ENCODE measurements at places on chromosomes 6 and 20. TPM values are rescaled to one million over a fixed set of nuclear protein-coding genes. Genes with fewer than 3 reads are reported as not detected.

GRCh38 chr20:3729378-3729777 lies 3.1 kb upstream of the HSPA12B start:
- no peak for DNase-seq

The FHL5 gene
- total RNA-seq, result 1.5 TPM

The SLC24A3 gene
- 7.1 TPM for total RNA-seq

GRCh38 chr6:99905209-99906106 lies 88.6 kb downstream of the MCHR2 start:
- no peak for DNase-seq

GRCh38 chr6:121816361-121816760 lies 380.9 kb downstream of the GJA1 start:
- no peak for DNase-seq

GRCh38 chr20:10649797-10650160 lies 24.0 kb downstream of the JAG1 start:
- DNase-seq, result no peak

The PTGIS gene
- total RNA-seq, result 14.0 TPM

The BNIP5 gene
- 0.10 TPM for total RNA-seq

GRCh38 chr6:120005292-120005976 lies 655.9 kb upstream of the MAN1A1 start:
- no peak for DNase-seq

DNA sequence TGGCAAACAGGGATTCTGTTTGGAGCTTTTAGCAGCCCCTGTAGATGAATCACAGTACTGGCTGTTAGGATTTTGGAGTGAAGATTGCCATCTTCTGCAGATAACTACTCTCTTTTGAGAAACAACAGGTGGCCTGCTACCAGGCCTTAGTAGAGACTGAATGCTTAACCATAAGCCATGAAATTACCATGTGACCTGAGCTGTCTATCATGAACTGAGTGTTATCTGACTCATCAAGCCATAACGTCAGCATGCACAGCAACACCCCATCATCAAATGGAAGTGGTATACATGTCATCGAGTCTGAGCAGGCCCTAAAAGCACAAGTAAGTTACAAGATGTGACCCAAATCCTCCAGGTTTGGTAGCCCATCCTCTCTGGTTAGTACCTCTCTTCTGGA lies 132.6 kb downstream of the GPR63 start:
- DNase-seq, result no peak

GRCh38 chr20:15547119-15547518 lies 1026.1 kb downstream of the KIF16B start:
- no peak for DNase-seq

DNA sequence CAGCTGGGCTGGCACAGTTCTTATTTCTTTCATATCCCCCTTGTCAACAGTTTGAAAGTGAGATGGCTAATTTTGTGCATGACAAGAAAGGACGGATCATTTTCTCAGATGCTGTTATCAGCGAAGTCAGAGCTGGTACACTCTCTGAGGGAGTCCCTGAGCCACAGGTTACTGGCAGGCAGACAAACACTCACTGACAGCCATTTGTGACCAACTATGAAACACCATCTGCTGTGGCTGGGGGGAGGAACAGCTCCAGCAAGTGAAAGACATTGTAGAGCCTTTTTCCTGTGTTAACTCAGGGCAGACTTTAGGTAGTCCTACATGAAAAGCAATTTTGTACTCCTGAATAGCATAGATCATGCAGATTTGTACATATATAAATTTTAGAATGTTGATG lies 22.2 kb downstream of the OLIG3 start:
- no peak for DNase-seq

DNA sequence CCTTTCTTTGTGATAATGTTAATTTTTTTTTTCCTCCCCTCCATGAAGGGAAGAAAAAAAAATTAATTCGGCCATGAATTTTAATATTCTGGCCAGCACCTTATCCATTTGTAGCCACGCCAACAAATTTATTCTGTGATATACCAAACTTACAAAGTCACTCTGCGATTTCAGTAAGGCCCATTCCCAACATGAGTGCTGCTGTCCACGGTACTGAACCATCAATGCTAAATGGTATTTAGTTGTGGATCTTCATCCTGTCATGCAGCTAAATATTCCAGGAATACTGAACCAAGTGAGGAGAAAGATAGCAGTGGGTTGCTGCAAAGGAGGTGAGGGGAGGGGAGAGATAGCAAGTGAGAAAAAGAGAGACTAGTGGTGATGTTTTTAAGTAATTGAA lies 19.5 kb upstream of the RSPH4A start:
- no peak for DNase-seq

- DNase-seq, result no peak
Measured at GRCh38 chr6:118931436-118931835, 3.5 kb downstream of the MCM9 start.

DNA sequence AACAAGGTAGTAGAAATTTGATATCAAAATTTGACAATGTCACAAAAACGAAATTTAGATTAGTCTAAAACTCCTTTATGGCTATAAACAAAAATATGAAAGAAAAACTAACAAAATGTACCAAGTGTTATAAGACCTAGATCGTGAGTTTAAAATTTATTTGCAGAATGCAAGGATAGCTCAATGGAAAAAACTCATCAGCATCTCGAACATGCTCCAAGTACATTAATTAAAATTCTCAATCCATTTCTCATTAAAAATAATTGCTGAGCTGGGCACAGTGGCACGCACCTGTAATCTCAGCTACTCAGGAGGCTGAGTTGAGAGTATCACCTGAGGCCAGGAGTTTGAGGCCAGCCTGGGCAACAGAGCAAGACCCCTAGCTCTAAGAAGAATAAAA lies 70.8 kb downstream of the MAP3K5 start:
- no peak for DNase-seq

DNA sequence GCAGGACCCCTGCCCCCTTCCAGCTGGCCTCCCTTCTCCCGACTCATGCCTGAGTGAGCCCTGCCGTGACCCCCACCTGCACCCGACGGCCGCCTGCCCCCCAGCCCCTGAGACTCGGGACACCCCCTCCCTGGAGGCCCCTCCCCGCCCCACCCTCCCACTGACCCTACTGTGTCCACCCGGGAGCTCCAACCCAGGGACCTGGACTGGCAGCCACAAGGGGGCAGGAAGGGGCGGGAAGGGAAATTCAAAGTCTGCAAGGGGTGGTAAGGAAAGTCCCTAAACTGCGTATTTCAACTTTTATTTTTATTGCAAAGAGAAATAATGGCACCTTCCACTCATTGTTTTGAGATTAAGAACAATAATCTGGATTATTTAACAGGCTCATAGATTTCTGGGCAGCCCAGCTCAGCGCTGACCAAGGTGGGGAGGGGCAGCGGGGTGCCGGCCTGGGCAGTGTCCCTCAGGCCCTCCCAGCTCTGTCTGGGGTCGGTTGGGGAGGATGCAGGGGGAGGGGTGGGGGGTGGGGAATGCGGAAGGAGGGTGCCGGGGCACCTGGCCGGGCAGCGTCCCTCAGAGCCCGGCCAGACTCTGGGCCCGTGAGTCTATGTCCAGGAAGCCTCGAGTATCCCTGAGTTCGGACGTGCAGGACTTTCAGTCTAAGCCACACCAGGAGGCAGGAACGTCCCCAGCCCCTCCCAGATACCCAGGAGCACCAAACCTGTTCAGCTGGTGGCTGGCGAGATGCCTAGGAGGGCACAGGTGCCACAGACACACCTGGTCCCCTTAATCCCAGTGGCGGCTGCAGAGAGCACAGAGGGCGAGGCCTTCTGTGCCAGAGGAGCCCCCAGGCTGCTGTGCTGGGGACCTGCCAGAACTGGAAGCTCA lies 1.3 kb upstream of the PTK6 start:
- DNase-seq, result no peak

The XKR7 gene
- not detected for total RNA-seq

The SIRPB2 gene
- 1.8 TPM for total RNA-seq

DNA sequence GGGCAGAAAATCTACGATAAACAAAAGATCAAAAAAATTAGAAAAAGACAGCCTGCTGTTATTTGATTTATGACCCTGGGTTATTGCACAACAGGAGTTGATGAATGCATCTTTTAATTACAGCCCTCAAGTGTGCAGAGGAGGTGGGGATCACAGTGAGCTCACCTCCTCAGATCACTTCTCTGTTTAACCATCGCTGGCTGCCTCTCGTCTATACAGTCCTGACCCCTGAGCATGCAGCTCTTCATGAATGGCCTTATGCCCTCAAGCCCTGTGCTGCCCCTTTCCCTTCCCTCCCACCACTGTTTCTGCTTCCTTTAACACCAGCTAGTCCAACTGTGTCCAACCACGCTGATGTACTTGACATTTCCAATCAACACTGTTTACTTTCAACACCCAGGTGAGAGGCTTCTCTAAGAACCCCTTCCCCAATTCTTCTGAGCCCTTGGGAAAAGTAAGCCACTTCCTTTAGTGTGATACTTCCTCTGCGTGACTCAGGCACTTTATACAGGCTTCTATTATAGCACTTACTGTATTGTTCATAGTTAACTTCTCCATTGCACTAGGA lies 60.6 kb upstream of the RIPOR2 start:
- no peak for DNase-seq

DNA sequence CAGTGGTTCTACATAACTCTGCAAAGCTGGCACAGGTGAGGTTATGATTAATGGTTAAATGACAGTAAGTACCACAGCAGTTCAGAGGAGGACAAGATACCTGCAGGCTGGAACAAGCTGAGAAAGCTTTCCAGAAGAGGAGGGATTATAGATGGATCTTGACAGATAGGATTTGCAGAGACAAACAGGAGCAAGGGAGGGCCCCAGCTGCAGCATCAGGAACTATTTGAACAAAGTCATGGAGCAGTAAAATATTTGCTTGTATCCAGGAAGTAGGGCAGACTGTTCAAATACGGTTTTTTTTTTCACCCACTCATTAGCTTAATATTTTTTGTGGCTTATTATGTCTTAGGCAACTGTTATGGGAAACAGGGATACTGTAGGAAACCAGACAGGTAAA lies 144.4 kb upstream of the MAN1A1 start:
- no peak for DNase-seq

- DNase-seq, result no peak
Measured at GRCh38 chr6:166784691-166785090, 157.6 kb upstream of the RPS6KA2 start.

GRCh38 chr6:40550202-40551101 lies 36.7 kb downstream of the LRFN2 start:
- DNase-seq, result no peak

The CST7 gene
- total RNA-seq, result 9.4 TPM

DNA sequence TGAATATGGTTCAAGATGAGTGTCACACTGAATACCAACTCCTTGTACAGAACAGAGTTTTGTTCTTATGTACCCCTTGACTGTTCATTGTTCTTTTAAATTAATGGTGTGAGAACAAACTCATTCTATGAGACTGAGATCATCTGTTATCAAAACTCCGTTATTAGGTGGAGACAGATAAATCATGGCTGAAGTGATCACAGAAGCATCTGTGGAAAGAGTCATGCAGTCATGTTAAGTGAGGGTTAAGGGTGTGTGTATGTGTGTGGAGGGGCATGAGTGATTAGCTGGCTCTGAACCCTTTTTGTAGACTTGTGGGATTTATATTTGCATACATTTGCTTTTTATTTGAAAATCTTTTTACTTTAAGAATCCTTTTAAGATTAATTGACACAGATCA lies 24.7 kb downstream of the ADGRG6 start:
- DNase-seq, result no peak

The KIFC1 gene
- 9.5 TPM for total RNA-seq

DNA sequence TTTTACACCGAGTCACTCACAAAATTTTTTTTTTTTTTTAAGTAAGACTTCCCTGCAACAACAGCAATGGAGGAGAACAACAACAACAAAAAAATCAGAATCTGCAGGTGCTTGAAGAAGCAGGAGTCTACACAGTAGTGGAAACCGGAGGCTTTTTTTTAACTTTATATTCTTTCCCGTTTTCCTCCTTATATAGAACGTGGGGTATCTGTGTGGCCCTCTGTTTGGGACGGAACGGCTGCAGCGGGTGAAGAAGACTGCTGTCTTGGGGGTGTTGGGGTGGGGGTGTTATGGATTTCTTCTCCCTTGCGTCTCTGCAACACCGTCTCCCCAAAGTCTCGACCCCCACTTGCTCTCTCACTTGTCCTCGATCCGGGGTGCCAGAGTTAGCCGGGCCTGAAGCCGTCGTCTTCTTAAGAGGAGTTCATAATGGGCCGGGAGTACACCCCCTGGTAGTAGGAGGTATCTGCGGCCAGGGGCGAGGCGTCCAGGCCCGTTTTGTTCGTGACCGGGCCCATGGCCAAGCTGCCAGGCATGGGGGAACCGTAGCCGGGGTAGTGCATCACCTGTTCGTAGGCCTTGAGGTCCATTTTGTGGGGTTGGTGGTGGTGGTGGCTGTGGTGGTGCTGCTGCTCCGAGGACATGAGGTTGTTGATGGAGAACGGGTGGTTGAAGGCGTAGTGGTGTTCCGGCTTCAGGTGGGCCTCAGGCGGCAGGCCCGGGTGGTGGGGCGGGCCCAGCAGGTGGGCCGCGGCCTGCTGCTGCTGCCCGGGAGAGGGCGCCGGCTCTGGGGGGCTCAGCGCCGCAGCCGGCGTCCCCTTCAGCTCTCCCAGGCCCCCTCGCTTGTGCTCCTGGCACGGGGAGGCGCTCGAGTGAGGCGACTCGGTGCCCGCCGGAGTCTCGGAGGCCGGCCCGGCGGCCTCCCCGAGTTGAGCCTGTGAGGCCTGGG lies 2.7 kb downstream of the FOXA2 start:
- no peak for DNase-seq

- DNase-seq, result no peak
Measured at GRCh38 chr20:10672624-10673127, 1.1 kb downstream of the JAG1 start.

- no peak for DNase-seq
Measured at GRCh38 chr6:163960128-163960527, 545.6 kb downstream of the QKI start.

Measured in skin of body (tissue), 3 donors.